Stimulated activated CD4-positive, alpha-beta T cell treated with anti-CD3 and anti-CD28 coated beads, Interleukin-4, amount 100 ng/mL, for 24 hours (primary cell): ENCODE measurements at places on chromosomes 2 and 18.

GRCh38 chr2:231590614-231591013, 2.0 kb upstream of the TEX44 start:
- DNase-seq, result no peak

- no peak for DNase-seq
These were observed 115.6 kb downstream of the GLI2 start for GRCh38 chr2:120851116-120851773.

- DNase-seq, result no peak
These were observed 44.2 kb downstream of the TMEM37 start for GRCh38 chr2:119475857-119476244.

DNA sequence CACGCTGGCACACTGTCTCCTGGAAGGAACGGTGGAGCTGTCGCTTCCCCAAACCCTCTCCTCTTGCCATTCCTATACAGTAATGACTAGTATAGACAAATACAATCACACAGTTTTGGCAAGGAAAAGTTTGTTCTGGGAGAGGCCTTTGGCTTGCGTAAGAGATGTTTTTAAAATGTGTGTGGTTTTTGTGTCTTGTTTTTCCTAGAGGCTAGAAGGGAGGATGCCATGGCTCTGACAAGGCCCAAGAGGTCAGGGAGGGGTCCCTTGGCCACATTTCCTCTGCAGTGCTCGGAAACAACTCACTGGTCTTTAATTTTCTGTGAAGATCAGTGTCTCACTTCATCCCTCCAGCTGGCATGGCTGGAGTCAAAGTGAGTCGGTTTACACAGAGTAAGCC, 195.9 kb downstream of the SH3RF3 start:
- DNase-seq, result no peak
